ENCODE measurements at places on chromosomes 11 and 22.

DNA sequence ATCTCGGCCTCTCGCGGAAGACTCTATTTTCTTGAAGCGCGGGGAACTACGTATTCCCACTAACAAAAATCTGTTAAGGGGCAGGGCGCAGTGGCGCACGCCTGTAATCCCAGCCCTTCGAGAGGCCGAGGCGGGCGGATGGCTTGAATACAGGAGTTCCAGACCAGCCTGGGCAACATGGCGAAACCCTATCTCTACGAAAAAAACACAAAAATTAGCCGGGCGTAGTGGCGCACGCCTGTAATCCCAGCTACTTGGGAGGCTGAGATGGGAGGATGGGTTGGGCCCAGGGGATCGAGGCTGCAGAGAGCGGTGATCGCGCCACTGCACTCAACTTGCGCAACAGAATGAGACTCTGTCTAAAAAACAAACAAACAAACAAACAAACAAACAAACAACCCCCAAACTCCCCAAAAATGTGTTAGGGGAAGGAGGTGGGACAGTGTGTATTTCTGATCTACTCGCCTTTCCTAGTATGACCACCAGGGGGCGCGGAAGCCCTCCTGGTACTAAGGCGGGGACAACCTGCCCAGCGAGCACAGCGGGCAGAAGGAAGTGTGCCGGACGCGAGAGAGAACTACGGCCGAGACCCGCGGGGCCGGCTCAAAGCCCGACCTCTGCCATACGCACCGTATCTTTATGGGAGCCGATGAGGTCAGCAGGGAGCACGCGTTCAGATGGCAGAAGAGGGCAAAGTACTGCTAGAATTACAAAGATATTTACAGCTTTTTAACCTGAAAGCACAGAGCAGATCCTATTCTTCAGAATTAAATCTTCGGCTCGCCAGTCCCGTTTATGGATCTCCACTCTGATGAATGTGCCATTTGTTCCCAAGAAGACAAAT is 1.3 kb upstream of the STX3 start:
- DNase-seq, result peak; percentile 79

DNA sequence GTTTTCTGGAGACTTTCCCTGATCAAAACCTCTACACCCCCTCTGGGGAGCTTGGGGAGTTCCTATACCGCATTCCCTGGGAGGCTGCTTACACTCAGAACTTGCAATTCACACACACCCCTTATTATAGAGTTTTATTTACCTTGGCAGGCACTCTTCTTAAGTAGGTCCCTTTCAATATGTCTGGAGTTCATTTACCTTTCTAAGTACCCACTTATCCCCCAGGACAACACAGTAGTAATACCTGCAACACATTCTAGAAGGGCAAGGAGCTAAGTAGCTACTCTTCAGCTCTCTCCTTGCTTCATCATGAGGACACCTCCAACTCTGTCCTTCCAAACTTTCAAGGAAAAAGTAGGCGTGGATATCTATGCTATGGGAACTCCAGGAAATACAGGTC is 127.8 kb upstream of the ANO3 start:
- peak; percentile 66 for DNase-seq

- DNase-seq, result peak; percentile 27
Observed at GRCh38 chr22:19687561-19688300, 26.6 kb upstream of the SEPTIN5 start.

- DNase-seq, result no peak
Observed at GRCh38 chr22:25395468-25395867, 169.0 kb upstream of the GRK3 start.

GRCh38 chr11:44912270-44912987 is 38.3 kb downstream of the TP53I11 start:
- no peak for DNase-seq

GRCh38 chr11:107605061-107606006 is 14.4 kb downstream of the ELMOD1 start:
- DNase-seq, result no peak

DNA sequence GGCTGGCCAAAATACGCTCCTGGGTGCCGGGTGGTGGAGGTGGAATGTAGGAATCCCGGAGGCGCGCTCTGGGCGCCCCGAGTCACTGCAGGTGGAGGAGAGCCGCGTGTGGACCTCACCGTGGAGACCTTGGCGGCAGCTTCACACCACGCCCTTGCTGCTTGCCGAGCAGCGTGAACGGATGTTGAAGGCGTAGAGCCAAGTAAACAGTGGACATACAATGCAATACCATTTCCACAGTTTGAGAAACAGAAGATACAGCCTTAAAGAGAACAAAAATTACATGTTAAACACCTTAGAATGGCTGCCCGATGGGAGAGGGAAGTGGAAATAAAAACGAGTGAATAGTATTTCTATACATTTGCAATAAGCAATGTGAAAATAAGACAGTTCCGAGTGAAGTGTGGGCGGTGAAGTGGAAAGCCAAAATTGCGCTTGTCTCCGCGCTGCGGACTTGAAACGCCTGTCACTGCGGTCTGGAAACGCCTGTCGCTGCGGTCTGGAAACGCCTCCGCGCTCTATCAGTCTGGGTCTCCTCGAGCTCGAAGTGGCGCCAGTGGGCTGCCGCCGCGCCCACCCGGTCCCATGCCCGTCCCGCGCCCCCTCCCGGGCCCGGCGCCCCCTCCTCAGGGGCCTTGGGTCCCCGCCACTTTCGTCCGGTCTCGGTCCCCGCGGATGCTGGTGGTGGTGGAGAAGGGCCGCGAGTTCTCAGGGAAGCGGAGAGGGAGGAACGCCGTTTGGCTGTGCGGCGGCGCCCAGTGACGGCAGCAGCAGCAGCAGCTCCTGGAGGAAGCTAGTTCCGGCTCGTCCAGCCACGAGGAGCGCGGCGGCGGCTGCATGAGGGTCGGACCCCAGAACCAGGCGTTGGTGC is 1.6 kb downstream of the NCR3LG1 start:
- peak; percentile 84 for DNase-seq

- DNase-seq, result no peak
Observed at GRCh38 chr11:41050791-41051190, 408.7 kb downstream of the LRRC4C start.

DNA sequence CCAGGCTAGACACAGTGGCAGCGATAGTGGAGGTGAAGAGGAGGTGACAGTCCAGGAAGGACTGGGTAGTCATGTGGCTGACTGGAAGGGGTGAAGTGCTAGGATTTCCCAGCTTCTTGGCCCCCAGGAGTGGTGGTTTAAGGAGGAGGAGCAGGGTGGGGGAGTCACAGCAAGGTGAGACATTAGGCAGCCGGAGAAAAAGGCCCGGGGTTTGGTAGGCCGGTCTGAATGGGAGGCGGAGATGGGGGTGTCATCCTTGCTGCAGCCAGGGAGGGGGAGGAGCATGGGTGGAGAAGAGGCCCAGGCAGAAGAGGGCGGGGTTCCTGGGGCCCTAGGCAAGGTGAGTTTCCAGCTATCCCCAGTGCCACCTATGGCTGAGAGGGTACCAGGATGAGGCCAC is 6.1 kb downstream of the SIPA1 start:
- DNase-seq, result no peak

- no peak for DNase-seq
Observed at GRCh38 chr11:28384418-28384817, 276.2 kb downstream of the METTL15 start.

DNA sequence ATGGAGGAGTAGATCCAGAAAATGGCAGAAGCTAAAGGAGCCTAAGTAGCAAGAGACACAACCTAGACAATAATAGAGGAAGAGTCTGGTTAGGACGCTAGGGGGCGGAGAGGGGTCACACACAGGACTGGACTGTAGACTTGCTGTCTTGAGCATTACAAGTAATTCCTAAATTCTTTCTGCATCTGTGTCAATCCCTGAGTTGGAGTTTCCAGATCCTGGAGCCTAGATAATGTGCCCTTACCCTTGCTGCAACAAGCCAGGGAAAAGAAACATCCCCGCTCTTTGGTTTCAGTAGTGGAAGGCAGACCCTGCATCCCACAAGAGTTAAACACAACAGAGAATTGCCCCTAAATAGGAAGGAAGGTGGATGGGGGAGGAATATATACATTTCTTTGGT is 14.9 kb upstream of the CCDC73 start:
- peak; percentile 72 for DNase-seq

DNA sequence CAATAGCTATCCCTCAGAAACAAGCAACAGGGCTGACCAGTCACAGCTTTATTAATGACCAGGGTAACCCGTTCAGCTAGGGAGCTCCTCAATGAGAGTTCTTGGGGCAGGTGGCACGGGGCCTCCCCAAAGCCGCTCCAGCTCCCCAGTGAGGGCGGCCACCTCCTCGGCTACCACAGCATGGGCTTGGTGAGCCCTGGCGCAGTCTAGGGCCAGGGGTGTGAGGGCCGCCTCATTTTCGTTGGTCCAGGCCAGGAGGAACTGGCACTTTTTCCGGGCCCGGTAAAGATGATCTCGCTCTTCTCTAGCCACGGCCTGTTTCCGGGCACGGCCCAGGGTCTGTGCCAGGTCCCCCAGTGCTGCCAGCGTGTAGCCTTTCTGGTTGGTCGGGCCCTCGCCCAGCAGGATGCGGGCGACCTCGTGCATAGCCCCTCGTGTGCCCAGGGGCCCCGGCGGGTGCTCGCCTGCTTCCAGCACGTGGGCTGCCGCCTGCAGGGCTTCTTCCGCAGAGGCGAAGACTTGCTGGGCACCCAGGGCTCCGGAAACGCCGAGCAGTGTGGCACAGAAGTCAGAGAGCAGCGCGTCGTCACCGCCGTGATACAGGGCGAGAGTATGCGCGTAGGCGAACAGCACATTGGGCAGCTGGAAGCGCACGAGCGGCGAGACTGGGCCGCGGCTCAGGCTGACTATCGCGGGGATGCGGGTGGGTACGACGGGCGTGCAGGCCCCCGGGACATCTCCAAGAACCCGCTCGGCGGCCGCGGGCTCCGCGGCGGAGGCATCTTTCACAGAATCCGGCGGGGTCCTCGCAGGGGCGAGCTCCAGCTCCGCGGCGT is 913 bp downstream of the ZNHIT2 start:
- no peak for DNase-seq

GRCh38 chr11:130318031-130318673 is 3.4 kb upstream of the ZBTB44 start:
- no peak for DNase-seq

- peak; percentile 30 for DNase-seq
Observed at GRCh38 chr11:93536101-93536861, 6.9 kb downstream of the SMCO4 start.

DNA sequence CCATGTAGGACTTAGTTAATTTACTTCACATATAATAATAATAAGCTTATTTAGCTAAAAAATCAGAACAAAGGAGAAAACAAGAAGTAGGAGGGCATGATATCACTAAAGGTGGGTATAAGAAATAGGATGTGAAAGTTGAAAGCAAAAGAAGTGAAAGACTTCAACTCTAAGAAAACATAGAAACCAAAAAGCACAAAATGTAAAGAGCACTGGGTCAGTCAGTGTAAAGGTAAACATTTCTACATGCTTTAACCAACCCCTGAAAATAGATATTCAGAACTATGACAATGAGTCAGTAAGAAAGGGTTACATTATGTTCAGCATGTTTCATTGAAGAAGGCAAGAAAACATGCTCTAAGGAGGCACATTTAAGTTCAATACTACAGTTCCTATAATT is 298.8 kb downstream of the SWAP70 start:
- DNase-seq, result no peak

- no peak for DNase-seq
Observed at GRCh38 chr11:118055966-118056365, 20.9 kb upstream of the TMPRSS4 start.

DNA sequence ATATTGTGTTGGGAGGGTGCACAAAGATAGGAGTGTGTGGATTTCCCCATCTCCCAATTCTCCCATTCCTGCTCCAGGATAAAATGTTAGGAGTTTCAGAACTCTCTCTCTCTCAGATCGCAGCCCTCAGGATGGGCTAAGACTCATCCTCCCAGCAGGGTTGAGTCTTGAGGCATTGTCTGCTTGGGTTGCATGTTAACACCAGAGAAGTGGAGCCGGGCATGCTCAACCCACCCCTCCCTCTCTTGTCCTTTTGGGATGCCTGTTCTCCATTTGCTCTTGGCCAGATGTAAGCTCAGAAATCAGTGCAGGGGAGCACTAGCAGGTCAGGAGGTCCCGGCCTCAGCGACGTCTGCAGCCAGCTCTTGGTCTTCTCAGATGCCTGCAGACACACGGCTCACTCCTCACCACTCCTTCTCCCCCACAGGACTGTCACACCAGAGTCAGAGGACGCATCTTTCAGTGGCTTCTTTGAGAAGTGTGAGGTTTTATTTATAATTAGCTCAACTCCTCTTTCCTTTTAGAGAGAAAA is 1456.5 kb downstream of the TBC1D22A start:
- DNase-seq, result no peak

DNA sequence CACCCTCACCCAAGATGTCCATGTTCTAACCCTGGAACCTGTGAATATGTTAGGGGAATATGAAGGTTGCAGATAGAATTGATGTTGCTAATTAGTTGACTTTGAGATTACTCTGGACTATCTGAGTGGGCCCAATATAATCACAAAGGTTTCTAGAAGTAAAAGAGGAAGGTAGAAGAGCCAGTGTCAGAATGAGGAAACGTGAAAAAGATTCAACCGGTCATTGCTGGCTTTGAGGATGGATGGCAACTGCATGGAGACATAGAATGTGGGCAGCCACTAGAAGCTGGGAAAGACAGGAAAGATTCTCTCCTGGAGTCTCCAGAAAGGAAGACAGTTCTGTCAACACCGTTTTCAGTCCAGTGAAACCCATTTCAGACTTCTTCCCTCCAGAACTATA is 86.6 kb downstream of the CLPB start:
- DNase-seq, result no peak

- DNase-seq, result no peak
Observed at GRCh38 chr11:84894666-84895065, 732.5 kb downstream of the DLG2 start.

DNA sequence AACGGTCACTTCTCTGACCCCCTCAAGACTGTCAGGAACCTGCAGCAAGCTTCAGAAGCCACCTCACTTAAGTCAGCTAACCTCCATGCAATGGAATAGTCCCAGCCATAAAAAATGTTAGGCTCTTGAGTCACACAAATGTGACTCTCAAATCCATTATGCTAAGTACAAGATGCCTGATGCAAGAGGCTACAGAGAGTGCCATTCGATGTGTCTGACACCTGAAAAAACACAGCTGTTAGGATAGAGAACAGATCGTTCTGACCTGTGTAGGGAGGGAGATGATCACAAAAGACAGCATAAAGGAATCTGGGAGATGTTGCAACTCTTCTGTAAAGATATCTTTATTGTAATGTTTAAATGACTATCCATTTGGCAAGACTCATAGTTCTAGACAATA is 712.4 kb downstream of the TBC1D22A start:
- peak; percentile 32 for DNase-seq

DNA sequence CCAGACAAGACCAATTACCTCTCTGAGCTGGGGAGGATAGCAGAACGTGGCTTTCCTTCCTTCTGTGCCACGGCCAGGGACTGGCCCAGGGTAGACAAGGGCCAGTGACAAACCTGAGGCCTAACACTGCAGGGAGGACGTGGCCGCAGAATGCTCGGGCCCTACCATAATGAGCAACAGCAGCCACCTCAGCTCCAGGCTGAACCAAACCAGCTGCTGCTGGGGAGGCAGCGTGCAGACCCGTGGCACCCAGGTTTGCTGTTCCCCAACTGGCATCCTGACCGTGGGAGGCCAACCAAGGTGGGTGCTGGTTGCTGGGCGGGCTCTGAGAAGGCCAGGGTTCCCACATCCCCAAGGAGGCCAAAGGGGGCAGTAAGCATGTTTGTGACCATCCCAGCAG is 83.0 kb downstream of the MORC2 start:
- no peak for DNase-seq

- no peak for DNase-seq
Observed at GRCh38 chr22:31094021-31094551, 13.0 kb downstream of the SMTN start.
